Activated naive CD4-positive, alpha-beta T cell (primary cell): ENCODE measurements at places on chromosomes 1 and 21.
A peak's percentile ranks its signal among the peaks of the same experiment; 100 is the strongest.

GRCh38 chr1:17207046-17207445, 2.1 kb downstream of the PADI1 start:
- DNase-seq: no peak

DNA sequence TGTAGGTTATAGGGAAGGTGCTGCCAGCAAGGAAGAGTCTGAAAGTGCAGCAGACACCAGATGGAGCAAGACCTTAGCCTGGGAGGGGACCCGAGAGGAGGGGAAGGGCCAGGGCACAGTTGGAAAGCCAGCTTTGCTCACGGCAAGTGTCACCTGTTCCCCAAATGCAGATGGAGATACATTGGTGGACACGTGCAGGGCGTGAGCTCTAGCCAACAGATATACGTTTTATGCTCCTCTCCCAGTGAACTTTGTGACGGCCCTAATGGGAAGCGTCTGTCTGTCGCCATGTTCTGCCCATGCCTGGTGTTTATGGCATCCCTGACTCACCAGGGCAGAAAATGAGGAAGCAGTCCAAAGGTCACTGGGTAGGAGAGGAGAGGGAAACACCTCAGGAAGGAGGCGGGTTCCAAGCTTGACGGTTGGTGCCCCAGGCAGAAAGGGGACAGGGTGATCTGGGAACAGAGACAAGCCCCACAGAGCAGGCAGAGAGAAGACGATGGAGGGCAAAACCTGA, 7.6 kb downstream of the GPA33 start:
- no peak for DNase-seq

DNA sequence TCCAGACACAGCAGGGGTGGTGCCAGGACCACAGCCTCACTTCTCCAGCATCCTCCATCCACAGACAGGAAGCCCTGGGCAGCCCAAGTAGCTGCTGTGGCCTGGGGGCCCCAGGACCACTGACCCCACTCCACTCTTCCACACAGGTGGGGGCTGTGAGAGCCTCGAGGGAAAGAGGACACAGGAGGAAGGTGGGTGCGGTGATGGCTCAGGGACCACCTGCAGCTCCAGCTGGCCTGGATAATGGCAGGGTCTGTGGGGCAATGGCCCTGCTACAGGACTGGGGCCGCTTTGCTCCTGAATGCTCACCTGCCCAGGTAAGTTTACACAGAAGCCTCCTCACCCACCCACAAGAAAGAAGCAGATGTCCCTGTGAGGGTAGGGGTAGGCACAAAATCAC, 18.3 kb upstream of the PRSS38 start:
- DNase-seq: no peak

GRCh38 chr1:152585586-152585985, 5.3 kb upstream of the LCE3D start:
- no peak for DNase-seq

GRCh38 chr1:230510496-230510895, 84.4 kb upstream of the PGBD5 start:
- no peak for DNase-seq

DNA sequence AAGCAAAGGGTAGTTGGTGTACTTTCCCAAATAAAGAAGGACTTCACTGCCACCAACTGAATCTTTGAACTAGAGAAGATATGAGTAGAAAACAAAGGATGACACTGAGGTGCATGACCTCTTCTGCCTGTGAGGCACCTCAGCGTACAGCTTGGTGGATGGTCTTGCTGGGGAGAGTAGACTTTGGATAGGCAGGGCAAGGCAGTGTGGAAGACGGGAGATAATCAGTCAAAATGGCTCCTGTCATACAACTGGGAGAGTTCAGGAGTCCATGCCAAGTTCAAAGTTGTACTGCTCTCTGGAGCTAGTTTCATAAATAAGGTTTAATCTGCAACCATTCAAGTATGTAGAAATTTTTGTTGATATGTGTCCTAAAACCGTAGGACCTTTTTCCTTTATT, 143.4 kb downstream of the BARHL2 start:
- no peak for DNase-seq

DNA sequence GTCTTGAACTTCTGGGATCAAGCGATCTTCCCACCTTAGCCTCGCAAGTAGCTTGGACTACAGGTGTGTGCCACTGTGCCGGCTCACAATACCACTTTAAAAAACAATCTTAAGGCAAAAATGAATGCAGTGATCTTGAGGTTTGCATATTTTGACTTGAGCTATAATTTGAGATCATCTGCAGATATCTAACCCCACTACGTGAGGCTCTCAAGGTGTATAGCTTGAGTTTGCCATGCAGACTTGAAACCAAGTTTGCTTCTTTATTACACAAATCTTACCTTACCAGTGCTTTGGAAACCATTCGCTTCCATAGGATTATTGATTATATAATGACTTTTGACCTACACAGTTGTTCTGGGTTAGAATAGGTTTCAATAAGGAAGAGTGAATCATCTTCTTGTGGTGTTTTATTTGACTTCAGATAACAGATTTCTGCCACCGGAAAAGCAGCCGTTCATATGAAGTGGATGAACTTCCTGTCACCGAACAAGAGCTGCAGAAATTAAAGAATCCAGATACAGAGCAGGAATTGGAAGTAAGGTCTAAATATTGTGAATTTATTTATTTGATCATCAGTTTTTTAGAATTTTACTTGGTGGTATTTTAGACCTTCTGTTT, 155.1 kb downstream of the VPS13D start:
- DNase-seq: no peak

DNA sequence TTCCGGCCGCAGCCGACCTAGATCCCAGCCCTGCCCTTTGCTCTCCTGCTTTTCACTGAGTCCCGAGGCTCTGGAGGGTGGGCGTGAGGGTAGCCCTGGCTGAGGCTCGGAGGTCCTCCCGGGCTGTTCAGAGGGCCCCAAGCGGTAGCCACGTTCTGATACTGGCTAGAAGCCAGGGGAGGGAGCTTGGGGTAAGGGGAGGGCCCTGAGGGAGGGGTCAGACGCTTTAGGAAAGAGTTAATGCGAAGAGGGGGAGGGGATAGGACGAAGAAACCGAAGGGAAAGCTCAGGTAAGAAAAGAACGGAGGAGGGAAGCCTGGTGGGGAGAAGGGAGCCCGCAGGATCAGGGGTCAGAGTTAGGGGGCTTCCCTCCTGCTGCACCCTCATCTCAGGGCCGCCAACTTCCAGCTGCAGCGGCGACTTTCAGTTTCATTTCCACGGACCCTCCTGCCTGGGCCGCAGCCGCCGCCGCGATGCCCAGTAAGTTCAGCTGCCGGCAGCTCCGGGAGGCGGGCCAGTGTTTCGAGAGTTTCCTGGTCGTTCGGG, at the start of gene MOV10:
TSS of gene MOV10 (plus strand) at position 220 of the 546 bp plus-strand sequence. CDS start at position 474, 254 bp downstream.
- no peak for DNase-seq

DNA sequence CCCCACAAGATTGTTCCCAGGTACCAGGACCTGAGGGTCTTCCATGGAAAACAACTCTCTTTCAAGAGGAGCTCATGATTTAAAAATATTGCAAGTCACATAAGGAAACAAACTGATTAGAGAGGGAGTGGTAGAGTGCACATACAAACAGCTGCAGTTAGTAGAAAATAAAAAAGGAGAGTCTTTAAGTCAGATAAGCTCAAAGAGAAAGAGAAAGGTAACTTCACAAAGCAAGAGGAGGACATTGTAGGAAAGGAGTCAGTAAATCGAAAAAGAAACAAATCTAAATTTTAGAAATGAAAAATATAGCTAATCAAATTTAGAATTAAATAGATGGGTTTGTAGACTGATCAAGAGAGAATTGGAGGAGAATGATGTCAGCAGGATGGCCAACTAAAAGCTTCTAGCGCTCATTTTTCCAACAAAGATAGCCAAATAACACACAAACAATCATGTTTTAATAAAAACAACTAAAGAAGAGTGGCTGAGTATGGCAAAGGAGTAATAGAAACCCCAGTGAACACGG, 86.1 kb upstream of the CD53 start:
- no peak for DNase-seq

- no peak for DNase-seq
These were observed 26.8 kb downstream of the UMODL1 start for GRCh38 chr21:42097860-42098454.

GRCh38 chr1:109186733-109187086, 27.0 kb upstream of the SARS1 start:
- DNase-seq: no peak

- no peak for DNase-seq
These were observed 160.2 kb upstream of the COA6 start for GRCh38 chr1:234212764-234213657.

GRCh38 chr1:29807689-29808088, 571.4 kb downstream of the PTPRU start:
- DNase-seq: no peak

- DNase-seq: no peak
These were observed 21.1 kb downstream of the CACNA1E start for GRCh38 chr1:181504399-181504842.

DNA sequence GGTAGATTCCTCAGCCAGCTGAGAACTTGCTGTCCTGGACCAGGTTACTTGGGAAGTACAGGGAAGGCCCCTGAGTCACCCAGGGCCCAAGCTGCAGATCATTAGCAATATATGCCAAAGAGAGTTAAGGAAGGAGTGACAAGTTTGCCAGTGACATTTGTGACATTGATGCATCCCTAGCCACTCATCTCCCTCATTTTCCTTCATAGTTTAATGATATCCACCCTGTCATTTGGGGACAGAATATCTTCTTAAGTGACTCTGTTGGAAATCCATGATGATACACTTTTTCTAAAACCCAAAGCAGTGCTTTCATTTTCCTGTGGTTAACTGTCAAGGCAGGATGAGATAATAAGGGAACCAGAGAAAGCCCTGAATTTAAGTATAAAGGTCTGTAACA, 3.2 kb downstream of the TNN start:
- no peak for DNase-seq

DNA sequence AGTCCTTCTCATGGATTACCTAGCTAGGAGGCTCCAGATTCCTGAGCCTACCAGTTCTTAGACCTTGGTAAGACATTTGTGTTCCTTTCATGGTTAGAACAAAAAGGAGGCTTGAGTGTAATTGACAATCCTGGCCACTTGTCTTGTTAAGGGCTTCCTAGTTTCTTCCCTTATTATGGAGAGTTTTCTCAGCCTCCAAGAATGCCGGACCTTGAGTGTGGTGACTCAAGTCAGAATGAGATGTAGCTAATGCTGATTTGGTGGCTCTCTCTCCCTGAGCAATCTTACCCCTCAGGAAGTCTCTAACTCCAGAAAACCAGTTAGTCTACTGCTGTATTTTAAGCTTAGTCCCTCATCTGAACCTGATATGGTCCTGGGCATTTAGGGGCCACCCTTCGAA, 14.3 kb downstream of the CHI3L2 start:
- no peak for DNase-seq

DNA sequence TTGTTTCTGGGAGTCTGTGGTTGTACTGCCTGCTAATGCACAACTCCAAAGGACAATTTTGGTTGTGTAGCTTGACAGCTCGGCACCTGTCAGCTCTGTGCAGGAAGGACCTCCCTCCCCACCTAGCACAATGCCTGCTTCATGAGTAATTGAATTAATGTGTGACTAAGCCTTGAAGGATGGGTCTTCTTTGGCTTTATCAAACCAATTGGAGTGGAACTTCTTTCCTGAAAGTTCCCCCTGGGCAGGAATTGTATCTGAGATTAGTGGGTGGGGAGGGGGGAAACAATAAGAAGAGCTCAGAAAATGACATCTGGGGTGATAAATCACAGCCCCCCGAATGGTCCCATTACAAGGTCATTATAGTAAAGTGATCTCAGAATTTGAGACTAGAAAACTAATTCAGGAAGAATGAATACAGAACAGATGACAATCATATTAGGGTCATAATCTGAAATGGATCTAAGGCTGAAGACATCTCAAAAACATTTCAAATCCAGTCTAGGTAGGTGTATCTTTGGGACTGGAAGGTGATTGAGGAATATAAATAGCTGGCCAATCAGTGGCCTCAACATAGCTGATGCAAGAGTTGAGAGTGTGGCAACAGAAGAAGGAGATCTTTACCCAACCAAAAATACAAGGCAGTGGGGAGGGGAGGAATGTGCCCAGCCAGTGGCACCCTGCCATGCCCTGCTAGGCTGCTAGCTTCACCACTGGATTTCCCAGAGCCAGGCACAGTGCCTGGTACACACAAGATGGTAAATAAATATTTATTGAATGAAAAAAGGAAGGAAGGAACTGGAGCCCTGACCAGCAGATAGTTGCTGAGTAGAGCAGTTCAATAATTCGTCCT, 10.1 kb upstream of the SESN2 start:
- no peak for DNase-seq

- no peak for DNase-seq
These were observed 41.4 kb downstream of the ATP5PO start for GRCh38 chr21:33874161-33874560.

GRCh38 chr21:36188081-36188681, 31.6 kb downstream of the DOP1B start:
- no peak for DNase-seq

- no peak for DNase-seq
These were observed 8.0 kb upstream of the DNM3 start for GRCh38 chr1:171833091-171833825.

GRCh38 chr1:237763751-237764150, 127.0 kb downstream of the ZP4 start:
- no peak for DNase-seq

- DNase-seq: peak; percentile 54
These were observed 52.8 kb downstream of the TENT5C start for GRCh38 chr1:117658676-117659075.

- DNase-seq: no peak
These were observed 72.1 kb downstream of the PEX14 start for GRCh38 chr1:10546896-10547295.

- peak; percentile 2 for DNase-seq
These were observed 37.2 kb upstream of the ETS2 start for GRCh38 chr21:38768471-38769063.

- no peak for DNase-seq
These were observed 98.7 kb upstream of the PRMT6 start for GRCh38 chr1:106957795-106958194.

DNA sequence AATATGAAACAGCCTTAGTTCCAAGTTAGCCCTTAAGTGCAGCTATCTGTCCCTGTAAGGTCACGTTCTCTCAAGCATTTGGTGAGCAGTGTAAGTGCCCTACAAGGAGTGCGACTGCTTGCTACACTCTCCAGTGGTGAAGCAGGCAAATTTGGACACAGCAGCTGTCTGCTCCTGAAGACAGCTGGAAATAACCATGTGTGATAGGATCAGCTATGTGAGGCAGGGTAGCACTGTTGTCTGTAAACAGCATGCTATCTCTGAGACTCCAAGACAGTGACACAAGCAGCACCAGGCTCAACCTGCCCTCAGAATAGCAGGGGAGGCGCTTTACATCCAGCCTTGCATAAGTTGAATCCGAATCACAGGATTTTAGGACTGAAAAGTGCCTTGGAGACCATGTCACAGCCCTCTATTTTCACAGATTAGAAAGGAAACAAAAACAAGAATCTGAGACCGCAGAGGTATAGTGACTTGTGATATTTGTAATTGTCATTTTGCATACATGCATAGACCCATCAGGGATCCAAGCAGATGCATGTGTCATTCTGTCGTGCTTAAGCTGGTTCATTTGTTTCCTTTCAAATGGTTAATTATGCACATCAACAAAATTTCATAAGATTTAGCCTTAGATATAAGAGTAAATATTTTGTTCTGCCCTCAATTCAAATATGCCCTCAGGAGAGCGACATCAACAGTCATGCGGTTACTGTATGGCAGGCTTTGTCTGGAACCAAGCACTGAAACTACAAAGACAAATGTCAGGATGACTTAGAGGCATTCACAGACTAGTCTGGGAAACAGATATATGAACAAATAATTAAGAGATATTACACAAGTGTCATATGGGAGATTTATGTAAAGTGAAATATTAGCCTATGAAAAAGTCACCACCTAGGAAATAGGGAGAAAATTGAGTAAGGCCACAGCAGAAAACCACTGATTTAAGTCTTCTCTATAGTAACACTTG, 134.9 kb upstream of the NRIP1 start:
- DNase-seq: no peak
